ENCODE measurements at places on chromosomes 3 and 15.

DNA sequence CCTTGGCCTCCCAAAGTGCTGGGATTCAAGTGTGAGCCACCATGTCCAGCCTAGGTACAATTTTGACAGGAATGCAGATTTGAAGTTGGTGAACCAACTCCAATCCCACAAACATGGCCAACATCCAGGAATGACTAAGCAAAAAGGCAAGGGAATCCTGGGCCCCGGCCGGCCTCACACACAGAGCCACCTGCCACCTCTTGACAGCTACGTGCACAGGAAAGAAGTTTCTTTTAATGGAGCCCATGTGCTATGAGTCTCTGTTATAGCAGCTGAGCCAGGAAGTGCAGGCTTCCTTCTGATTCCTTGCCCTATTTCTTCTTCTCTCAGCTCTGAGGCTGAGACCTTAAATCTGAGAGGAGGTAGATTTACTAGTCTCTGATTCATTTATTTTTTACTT is 8.8 kb downstream of the TMEM40 start:
- DNase-seq, result no peak

- DNase-seq, result no peak
Measured at GRCh38 chr15:99478977-99479376, 86.8 kb upstream of the MEF2A start.

DNA sequence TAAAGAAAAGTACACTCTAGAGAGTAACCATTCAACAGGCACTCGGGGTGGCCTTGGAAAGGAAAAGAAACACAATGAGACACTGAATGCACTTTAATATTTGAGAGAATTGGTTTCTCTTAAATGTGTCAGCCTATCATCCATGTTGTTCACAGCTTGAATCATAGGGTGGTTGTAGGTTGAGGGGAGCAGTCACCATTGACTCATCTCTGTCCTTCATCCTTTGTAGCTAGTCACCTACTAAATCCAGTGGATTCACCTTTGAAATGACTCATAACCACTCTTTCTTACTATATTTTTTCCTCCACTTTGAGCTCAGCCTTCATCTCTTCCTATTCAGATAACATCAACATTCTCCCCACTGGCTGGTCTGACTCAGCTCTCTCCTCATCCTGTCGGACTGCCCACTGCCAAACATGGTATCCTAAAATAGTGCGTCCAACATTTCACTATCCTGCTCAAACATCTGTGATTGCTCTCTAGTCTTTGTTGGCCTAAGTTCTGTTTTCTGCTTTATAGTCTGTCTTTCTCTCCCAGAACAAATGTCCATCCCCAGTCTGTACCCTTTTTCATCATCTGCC is 182.7 kb upstream of the GADL1 start:
- DNase-seq, result no peak

DNA sequence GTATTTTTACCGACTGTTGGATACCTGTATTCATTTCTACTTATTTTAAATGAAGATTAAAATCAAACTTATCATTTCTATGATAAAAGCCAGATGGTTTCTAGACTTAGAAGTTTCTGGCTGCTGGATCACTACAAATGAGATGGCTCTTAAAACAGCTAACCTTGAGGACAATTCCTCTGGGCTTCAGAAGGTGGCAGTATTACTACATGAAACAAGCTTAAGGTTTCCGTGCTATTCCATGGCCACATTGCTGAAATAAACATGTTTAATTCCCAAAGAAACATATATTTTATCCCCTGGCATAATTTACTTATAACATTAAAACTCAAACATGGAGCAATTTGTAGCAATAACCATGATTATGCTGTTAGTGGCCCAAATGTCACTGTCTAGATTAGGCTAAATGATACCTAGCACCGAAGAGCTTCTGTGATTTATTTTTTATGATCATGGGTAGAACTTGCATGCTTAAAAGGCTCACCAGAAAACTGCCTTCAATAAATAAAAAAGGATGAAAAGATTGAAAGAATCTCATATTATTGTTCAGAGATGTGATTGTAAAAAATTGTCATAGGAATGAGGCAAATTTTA is 204.0 kb upstream of the NANOGP8 start:
- DNase-seq, result no peak

GRCh38 chr15:22845289-22845900 is 6.9 kb downstream of the NIPA2 start:
- DNase-seq, result no peak

- DNase-seq, result no peak
Measured at GRCh38 chr3:60313951-60314461, 937.2 kb downstream of the FHIT start.

- no peak for DNase-seq
Measured at GRCh38 chr3:12522721-12523120, 22.6 kb downstream of the MKRN2OS start.

DNA sequence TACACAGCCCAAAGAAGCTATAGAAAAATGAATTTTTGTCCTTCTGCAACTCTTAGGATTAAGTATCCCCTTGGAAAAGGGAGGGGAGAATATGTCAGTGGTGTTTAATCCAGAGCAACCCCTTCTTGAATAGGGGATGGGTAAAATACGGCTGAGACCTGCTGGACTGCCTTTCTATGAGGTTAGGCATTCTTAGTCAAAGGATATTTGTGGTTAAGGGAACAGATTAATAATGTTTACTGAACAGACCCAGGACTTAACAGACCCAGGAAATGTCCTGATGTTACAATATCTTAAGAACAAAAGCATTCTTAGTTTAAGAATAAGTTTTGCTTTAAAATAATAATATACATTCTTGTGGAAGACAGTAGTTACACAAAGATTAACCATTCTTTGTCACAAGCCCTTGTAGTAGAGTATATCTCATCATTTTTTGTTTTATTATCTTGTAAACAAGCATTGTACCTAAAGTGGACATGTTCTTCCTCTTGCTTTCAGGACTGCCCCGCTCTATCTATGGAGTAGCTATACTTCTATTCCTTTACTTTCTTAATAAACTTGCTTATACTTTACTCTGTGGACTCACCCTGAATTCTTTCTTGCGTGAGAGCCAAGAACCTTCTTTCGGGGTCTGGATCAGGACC is 43.8 kb upstream of the B3GALNT1 start:
- no peak for DNase-seq

DNA sequence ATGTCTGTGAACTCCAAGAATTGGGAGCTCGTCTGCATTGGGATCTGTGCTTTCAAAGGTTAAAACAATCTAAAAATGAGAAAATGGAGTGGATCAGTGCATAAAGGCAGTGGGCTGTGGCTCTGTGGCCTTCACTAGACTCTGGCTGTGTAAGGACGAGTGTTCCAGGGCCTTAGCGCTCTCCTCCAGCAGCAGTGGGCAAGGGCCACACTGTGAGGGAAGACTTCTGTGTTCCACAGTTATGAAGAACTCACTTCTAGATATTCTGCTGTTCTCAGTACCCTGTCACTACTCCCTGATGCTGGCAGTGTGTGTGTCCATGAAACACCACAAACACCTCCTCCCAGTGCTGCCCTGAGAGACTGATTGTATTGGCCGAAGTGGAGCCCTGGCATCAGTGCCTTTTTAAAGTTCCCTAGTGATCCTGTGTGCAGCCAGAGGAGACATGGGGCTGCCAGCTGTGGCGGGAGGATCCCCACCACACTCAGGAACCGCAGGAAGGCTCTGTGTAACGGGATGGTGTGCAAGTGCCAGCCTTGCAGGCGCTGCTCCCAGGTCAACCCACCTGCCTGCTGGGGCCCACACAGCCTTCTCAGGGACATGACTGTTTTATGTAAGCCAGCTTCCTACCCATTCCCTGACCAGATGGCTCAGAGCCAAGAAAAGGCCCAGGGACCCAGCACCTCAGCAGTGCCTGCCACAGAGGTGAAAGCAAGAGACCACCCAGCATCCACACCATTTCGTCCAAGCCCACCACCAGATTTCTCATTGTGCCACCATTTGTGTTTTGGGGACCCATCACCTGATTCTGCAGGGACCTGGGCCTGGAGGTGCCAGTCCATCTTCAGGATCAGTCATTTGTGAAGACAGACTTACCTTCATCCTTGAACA is 40.4 kb downstream of the ABTB1 start:
- DNase-seq, result peak; percentile 60

Measured in mesenteric fat pad (tissue), 1 donor.